A549 treated with CORT108297 at 1 μM for 4 hours (cell line): ENCODE measurements at places on chromosomes 1 and 21. TPM values are rescaled to one million over a fixed set of nuclear protein-coding genes. Genes with fewer than 3 reads are reported as not detected.

Gene GBP6
- total RNA-seq: not detected in 5 replicates

Gene CHRNB2
- total RNA-seq: 0.30 to 0.57 TPM (median 0.49 TPM) in 5 replicates

Gene CELSR2
- 3.8 to 5.8 TPM (median 5.6 TPM) in 5 replicates for total RNA-seq

Gene NPHS2
- total RNA-seq: not detected in 5 replicates

Gene RNF186
- total RNA-seq: not detected in 5 replicates

Gene RGS8
- total RNA-seq: not detected in 5 replicates

Gene DAB1
- not detected in 5 replicates for total RNA-seq

Gene GLIS1
- total RNA-seq: 0.05 to 0.08 TPM (median 0.07 TPM) in 3 of 5 replicates, not detected in the others

Gene PHF13
- total RNA-seq: 8.0 to 10.4 TPM (median 9.8 TPM) in 5 replicates

Gene GIPC2
- total RNA-seq: 0.02 to 0.05 TPM (median 0.03 TPM) in 4 of 5 replicates, not detected in the other

Gene BCAR3
- total RNA-seq: 55.1 to 75.3 TPM (median 65.8 TPM) in 5 replicates

Gene MPL
- 0.14 TPM in 1 of 5 replicates, not detected in the others for total RNA-seq

Gene LYPD8
- 0.09 to 0.15 TPM (median 0.11 TPM) in 4 of 5 replicates, not detected in the other for total RNA-seq

Gene IFT25
- total RNA-seq: 26.3 to 40.4 TPM (median 26.8 TPM) in 5 replicates

Gene LY9
- 0.06 to 0.10 TPM (median 0.08 TPM) in 5 replicates for total RNA-seq

Gene PRRX1
- total RNA-seq: 0.06 TPM in 1 of 5 replicates, not detected in the others

Gene NBPF3
- 5.4 to 6.9 TPM (median 6.0 TPM) in 5 replicates for total RNA-seq

Gene OR2T2
- not detected in 5 replicates for total RNA-seq

Gene GNAT2
- total RNA-seq: 0.09 TPM in 1 of 5 replicates, not detected in the others

Gene ADAMTS4
- total RNA-seq: 0.01 TPM in 2 of 5 replicates, not detected in the others

Gene PGLYRP3
- total RNA-seq: not detected in 5 replicates

Gene NMNAT2
- 0.42 to 1.2 TPM (median 0.53 TPM) in 5 replicates for total RNA-seq

Gene TEKT2
- not detected in 5 replicates for total RNA-seq

Gene GPR37L1
- 0.10 to 0.19 TPM (median 0.16 TPM) in 5 replicates for total RNA-seq

Gene CCDC185
- total RNA-seq: 0.08 to 0.13 TPM (median 0.10 TPM) in 4 of 5 replicates, not detected in the other
